ENCODE measurements at places on chromosomes 3 and 15.

DNA sequence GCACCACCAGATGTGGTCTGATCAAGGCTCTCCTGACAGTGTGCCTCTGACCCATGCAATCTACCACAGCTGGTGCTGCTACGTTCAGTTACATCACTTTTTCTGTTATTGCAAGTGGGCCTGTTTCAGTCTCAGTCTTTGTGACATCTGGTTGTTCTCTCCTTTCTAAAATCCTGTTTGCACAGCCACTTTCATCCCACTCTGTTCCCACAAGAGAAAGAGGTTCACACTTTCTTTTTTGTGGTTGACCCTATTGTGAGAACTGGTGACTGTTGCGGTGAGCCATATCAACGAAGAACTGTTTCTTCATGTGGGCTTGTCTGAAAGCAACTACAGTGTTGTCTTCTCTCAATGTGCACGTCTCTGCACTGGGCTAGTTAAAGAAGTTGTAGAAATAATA lies 342.8 kb upstream of the ARPP21 start:
- DNase-seq = no peak

GRCh38 chr3:23035927-23036640 lies 167.0 kb upstream of the UBE2E2 start:
- DNase-seq = peak; percentile 66

GRCh38 chr3:20136231-20136630 lies 49.8 kb downstream of the SGO1 start:
- no peak for DNase-seq

- DNase-seq = no peak
Measured at GRCh38 chr3:130757611-130758150, 11.1 kb upstream of the PIK3R4 start.

- no peak for DNase-seq
Measured at GRCh38 chr15:41661078-41661517, 893 bp downstream of the MGA start.

DNA sequence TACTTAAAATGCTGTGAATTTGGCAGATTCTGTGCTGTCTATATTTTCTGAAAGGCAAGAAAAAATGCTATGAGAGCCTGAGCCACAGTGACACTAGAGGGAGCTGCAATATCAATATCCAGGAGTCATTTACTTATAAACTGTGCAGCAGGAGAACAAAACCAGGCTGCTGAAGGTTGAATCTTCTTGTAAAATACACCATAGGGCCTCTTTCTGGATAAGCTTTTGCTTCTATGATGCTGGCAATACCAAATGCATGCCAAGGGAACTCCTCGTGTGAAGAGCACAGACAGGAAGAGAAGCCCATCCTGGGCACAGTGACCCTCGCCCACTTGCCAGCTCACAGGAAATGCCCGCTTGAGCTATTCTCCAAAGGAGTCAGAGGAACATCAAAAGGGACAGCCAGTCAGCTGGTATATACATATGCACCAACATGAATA lies 48.0 kb upstream of the TSPAN3 start:
- no peak for DNase-seq
